A549 treated with RU486 at 1 μM for 4 hours (cell line): ENCODE measurements at places on chromosomes 1 and 21. TPM values are rescaled to one million over a fixed set of nuclear protein-coding genes. Genes with fewer than 3 reads are reported as not detected.

The F13B gene
- 0.06 to 0.09 TPM (median 0.08 TPM) in 3 of 5 replicates, not detected in the others for total RNA-seq

The RHD gene
- not detected in 5 replicates for total RNA-seq

The TRIM58 gene
- not detected in 5 replicates for total RNA-seq

The NLRP3 gene
- total RNA-seq, result not detected in 5 replicates

The TRAF3IP3 gene
- total RNA-seq, result not detected in 5 replicates

The NCF2 gene
- total RNA-seq, result 2.3 to 3.4 TPM (median 2.8 TPM) in 5 replicates
